ENCODE measurements at places on chromosomes 5 and 9.

DNA sequence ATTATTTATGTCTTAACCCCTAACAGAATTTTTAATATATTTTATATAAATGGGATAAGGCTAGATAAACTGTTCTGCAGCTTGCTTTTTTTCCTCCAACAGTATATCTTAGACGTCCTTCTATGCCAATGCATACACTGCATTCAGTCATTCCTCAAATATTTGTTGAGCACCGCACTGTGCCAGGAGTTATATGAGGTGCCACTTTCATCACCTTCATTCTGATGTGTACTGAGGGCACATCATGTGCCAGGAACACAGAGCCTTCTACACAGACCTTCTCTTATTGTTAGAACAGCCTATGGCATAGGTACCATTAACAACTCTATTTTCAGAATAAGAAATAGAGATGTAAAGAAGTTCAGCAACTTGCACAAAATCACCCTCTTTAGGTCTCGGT, 570.1 kb downstream of the CDK5RAP2 start:
- no peak for DNase-seq

- no peak for DNase-seq
These were observed 79.3 kb downstream of the TLE1 start for GRCh38 chr9:81609782-81610739.

GRCh38 chr9:126218359-126219125, 108.1 kb upstream of the MVB12B start:
- no peak for DNase-seq

- no peak for DNase-seq
These were observed 147.8 kb downstream of the OXCT1 start for GRCh38 chr5:41722359-41722950.

DNA sequence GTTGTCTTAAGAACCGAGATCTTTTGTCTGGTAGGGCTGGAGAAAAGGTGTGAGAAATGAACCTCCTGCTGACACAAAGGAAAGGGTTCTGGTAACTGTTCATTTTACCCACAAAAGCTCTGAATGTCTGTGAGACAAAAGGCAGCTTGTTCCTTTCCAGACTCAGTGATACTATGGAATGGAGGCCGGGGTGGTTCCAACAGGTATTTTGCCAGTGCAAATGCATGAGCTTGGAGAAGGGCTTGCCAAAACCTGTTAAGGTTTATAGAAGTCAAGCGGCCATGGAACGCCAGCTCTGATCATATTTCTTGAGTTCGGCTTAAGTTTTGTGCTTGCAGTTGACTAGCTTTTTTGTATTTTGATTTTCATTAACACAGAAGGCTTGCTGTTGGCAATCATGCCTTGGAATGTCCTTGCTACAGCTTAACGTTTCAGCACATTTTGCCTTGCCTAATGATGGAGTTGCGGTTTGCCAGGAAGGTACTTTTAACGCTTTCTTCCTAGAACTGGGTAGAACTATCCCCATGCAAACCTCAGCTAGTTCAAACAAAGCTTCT, 328.6 kb downstream of the PIK3R1 start:
- DNase-seq = no peak

DNA sequence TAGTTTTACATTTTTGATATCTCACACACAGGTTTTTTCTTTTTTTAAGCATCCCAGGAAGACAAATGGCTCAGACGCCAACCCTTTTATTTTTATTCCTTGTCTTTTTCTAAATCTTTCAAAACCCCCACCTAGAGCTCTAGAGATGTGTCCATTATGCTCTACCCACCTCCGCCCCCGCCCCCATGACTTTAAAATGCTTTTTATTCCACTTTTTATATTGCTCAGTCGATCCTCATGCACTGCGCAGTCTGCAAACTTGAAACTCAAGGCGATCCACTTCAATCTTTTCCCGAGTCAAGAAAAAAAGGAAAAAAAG, 411 bp upstream of the MAT2B start:
- DNase-seq = no peak

DNA sequence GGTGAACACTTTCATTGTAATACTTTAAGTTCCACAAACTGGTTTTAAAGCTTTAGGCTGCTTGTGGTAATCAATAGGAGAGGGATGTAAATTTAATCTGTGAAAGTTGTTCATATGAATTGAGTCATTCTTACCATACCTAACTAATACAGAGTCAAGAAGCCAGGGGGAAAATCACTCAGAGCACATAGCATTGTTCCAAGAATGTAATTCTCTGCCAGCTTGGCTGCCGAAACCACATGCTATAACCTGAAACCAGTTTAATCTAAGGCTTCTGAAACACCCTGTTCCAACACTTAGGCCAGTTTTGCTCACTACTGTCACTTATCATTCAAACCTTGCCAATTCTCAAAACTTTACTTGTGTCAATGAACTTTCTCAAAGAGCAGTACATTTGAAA, 528.8 kb upstream of the GRAMD2B start:
- no peak for DNase-seq

GRCh38 chr5:54669845-54670244, 152.3 kb downstream of the SNX18 start:
- no peak for DNase-seq

- DNase-seq = no peak
These were observed 124.7 kb downstream of the GABBR2 start for GRCh38 chr9:98584059-98584458.

- DNase-seq = no peak
These were observed 13.2 kb downstream of the P4HA2 start for GRCh38 chr5:132214491-132214890.

DNA sequence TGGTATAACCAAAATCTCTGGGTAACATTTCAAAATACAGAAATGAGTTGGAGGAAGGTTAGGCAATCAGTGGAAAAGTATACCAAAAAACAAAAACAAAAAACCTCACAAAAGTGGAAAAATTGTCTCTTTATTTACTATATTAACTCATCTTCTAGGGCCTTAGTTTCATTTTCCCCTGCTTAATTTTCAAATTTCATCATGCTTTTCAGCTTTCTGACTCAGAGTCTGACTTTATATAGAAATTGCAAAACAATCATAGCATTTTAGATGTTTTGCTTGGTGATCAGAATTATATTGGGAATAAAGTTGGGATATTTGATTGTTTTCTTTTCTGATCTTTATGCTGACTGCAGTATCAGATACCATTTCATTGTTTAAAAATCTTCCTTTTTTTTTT, 257.0 kb upstream of the PRR16 start:
- no peak for DNase-seq

DNA sequence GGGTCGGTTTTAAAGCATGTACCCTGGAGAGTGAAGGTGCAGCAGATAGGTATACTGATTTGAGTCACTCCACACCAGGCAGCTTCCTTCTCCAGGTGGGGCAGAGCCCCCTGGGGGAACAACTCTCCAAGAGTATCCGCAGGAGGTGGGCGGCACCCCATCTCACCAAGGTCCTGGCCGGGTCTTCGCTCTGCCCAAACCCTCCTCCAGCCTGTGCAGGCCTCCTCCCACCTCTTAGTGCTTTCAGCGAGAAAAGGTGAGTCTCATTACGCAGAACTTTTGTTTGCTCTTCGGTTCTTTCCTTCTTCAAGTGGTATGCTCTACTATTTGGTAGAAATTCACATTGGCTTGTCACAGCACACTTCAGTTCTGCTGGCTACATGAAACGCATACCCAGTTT, 13.7 kb downstream of the SPACA9 start:
- no peak for DNase-seq

DNA sequence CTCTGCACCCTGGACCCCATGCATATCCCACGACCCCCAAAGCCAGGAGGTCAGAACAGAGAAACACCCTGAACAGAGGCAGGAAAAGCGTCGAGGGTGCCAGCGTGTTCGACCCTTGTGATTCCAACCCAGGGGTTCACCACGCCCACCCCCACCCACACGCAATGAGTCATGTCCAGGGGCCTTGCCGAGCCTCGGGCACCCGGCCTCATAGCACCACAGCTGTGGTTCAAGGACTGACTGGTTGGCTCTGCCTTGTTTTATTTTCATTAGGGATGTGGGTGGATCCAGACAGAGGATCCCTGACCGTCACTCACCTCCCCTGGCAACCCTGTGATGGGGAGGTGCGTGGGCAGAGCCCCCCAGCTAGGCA, 9.5 kb upstream of the QSOX2 start:
- no peak for DNase-seq

DNA sequence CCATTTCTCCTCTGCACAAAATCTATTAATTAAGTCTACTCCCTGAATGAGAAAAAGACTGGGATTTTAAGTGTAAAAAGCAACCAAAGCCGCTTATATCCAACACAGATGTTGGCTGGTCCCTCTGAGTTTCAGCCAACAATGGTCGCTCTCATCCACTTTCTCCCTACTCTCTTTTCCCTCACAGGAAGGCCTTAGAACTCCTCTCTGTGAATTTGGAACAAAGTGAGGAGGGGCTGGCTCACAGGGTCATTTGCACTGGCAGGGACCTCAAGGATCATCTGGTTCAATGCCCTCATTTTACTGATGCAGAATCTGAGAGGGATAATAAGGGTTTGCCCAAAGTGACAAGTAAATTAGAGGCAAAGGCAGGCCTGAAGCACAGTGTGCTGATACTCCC, 64.0 kb downstream of the DPYSL3 start:
- DNase-seq = no peak

GRCh38 chr9:24011009-24011717, 185.1 kb upstream of the ELAVL2 start:
- DNase-seq = no peak

- no peak for DNase-seq
These were observed 343.2 kb upstream of the WWC1 start for GRCh38 chr5:167948251-167948650.

DNA sequence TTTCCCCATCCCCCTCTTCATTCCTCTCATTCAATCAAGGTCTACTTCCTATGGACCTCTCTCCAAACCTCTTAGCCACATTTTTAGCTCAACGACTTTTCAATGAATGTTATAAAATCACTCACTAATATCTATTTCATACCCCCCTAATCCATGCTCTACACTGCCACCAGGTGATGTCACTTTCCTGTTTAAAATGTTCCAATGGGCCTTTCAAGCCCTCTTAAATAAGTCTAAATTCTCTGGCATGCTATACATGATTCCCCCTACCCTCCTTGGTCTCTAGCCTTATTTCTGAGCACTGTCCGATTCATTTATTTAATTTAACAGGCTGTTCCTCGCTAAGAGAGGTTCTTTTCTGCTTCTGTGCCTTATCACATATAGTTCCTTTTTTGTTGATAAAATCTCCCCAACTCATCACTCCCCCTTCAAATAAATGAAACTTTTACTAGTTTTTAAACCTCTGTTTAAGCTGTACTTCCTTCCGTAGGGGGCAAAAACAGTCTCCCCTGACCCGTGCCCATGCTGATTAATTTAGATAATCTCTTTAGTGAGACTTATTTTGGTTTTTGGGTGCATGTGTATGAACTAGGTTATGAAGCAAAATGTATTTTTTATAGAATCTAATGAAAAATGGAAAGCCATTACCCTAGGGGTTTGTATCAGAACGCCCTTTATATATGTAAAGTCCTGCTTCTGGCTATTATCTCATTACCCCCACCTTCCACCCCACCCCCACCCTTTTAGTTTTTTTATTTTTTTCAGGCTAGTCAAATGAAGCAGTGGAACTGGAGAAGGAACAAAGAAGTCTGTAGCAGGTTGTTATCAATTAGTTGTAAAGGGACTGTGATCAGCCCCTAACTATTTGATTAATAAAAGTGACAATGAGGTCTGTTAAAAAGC, 9.0 kb downstream of the ABHD17B start:
- DNase-seq = no peak

- no peak for DNase-seq
These were observed 16.5 kb downstream of the SPACA9 start for GRCh38 chr9:132894862-132895835.

DNA sequence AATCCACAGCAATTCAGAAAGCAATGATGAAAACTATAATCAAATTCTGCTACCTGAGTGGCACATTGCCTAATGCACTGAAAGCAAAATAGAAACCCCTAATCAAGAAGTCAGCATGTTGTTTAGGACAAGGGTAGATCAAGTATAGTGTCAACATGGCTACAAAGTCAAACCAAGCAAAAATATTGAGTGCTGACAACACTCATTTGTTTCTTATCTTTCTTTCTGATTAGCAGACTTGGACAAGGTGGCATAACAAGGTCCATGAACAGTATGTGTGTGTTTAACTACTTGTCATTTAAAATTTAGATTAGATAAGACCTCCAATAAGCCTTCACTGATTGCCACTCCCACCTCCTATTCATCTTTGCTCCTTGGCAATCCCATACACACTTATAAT, 332.4 kb downstream of the KIAA0825 start:
- DNase-seq = no peak

GRCh38 chr5:80608731-80609130, 38.7 kb upstream of the ANKRD34B start:
- no peak for DNase-seq

DNA sequence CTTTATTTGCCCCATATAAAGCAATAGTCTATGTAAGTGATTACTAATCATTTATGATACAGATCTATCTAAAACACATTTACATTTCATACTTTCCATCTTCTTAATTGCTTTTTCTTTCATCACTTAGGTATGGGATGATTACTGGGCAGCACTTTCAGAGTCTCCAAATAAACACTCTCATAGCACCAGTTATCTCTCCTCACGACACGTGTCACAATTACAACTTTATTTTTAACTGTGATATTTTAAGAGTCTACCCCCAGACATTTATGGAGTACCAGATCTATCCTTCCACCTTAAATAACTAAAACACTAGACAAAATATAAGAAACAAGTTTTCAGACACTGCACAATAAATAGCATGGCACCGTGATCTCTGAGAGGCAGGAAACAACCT, 32.9 kb downstream of the HOMER1 start:
- no peak for DNase-seq

GRCh38 chr9:87227456-87227855, 270.2 kb upstream of the DAPK1 start:
- no peak for DNase-seq

DNA sequence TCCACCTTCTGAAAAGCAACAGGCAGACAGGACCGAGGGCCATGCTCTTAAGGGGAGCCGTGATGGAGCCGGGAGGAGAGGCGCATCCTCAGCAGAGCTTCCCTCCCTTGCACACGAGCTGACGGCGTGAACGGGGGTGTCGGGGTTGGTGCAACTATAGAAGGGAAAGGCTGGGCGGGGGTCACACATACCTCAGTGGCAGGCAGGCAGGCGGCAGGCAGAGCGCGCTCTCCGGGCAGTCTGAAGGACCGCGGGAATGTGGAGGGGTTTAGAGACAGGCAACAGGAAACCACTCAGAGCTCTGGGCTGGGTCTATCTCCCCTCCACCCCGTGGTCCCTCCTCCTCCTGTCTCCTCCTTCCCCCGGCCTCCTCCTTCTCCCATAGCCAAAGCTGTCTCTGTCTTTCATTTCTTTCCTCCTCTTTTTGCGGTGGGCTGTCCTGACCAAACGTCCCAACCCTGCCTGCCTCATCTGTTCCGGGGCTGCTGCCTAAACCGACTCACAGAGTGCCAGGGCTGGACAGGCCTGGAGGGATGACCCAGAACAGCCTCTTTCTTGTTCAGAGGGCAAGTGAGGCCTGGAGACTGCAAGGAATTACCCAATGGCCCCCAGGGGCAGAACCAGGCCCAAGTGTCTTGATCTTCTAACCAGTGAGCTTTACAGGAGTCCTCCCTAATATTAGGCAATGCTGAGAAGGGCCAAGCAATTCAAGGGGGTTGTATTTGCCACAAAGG, at the start of gene SPARC:
SPARC (minus strand) TSS at position 242 of the 734 bp plus-strand sequence. CDS start 10,727 bp downstream, outside the sequence.
- DNase-seq = peak; percentile 68

GRCh38 chr5:107529618-107530017, 141.1 kb downstream of the EFNA5 start:
- DNase-seq = no peak
